ENCODE measurements at places on chromosomes 2 and 18.

GRCh38 chr2:223062396-223062795 is 10.4 kb downstream of the KCNE4 start:
- peak; percentile 59 for DNase-seq

DNA sequence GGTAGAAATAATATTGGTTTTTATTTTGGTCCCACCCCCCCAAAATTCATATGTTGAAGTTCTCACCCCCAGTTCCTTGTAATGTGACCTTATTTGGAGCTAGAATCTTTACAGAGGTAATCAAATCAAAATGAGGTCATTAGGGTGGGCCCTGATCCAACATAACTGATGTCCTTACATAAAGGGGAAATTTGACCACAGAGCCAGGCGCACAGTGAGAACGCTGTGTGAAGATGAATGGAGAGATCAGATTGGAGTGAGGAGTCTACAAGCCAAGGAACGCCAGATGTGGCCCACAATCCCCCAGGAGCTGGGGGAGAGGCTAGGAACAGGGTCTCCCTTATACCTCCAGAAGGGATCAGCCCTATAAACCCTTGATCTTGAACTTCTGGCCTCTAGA is 31.6 kb upstream of the TRIB2 start:
- peak; percentile 76 for DNase-seq

DNA sequence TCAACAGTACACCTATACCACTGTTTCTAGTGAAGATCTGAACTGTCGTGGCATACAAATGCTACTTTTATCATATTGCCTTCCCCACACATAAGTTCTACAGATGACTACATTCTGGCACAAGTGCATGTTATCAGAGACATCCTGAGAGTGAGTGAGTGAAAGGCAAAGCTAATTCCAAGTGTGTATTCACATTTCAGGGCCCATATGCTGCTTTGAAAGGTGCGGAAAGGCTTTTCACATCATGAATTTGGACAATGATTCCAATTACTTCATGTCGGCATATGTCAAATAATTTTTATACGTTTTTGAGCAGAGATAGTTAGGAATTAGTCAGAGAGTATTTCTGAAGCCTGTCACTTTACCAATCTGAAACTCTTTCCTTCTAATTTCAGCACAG is 101.7 kb downstream of the GAREM1 start:
- DNase-seq, result no peak

DNA sequence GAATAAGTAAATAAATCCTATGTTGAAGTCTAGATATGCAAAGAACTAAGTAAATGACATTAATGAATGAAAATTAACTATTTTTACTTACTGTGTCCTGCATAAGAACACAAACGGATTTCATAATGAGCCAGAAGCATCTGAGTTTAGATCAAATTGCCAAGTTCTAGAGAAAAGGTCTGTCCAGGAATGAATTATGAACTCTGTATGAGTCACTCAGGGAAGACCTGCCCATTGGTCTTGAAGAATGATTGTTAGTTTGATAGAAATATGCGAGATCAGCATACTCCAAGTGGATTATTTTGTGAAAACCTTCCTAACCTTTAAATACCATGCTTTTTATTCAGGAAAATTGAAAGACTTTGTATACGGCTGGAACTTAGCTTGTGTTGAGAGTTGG is 189.5 kb downstream of the DOK6 start:
- peak; percentile 45 for DNase-seq

- DNase-seq, result peak; percentile 70
These were observed 3.4 kb downstream of the SDC1 start for GRCh38 chr2:20221555-20221973.

- no peak for DNase-seq
These were observed 35.4 kb downstream of the HJURP start for GRCh38 chr2:233818639-233819621.

DNA sequence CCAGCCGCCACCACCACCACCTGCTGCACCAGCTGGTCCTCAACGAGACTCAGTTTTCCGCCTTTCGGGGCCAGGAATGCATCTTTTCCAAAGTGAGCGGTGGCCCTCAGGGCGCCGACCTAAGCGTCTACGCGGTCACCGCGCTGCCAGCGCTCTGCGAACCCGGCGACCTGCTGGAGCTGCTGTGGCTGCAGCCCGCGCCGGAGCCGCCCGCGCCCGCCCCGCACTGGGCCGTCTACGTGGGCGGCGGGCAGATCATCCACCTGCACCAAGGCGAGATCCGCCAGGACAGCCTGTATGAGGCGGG is 1.6 kb downstream of the LRATD1 start:
- DNase-seq, result no peak

DNA sequence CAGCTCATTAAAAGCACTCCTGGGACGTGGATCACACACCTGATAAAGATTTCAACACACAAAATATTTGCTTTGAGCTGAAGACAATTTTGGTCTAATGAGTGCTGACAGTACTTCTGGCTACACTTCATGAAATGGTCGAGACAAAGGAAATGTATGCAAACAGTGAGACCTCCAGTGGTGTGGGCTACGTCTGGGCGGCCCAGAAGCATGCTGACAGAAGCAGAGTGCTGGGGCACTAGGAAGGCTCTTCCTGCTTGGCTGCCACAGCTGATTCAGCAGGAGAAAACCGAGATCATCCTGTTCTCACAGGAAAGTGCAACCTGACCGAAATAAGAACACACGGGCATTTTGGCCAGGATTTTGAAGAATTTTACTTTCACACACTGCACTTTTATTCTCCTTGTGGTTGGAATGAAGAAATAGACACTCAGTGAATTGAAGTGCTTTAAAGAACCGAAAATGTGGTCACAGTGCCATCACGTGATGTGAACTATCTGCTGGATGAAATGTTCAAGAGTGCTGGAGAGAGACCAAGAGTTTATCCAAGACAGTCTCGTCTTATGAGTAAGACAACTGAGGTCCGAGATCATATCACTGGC is 149.5 kb downstream of the CCBE1 start:
- peak; percentile 92 for DNase-seq

DNA sequence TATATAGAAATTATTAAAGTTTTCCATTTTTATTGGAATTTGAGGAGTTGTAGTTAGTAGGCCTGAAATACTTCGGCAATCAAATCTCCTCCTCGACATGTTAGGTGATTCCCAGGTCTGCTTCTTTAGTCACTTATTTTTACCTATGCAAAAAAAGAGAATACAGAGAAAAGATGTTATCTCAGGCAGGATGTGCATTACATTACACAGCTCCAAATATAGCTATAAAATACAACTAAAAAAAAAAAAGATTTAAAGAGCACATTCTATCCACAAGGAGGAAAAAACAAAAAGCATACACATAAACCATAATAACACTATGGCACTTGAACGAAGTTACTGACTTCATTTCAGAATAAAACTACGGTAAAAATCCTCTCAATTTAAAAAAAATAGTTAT is 8.1 kb downstream of the STK17B start:
- no peak for DNase-seq

DNA sequence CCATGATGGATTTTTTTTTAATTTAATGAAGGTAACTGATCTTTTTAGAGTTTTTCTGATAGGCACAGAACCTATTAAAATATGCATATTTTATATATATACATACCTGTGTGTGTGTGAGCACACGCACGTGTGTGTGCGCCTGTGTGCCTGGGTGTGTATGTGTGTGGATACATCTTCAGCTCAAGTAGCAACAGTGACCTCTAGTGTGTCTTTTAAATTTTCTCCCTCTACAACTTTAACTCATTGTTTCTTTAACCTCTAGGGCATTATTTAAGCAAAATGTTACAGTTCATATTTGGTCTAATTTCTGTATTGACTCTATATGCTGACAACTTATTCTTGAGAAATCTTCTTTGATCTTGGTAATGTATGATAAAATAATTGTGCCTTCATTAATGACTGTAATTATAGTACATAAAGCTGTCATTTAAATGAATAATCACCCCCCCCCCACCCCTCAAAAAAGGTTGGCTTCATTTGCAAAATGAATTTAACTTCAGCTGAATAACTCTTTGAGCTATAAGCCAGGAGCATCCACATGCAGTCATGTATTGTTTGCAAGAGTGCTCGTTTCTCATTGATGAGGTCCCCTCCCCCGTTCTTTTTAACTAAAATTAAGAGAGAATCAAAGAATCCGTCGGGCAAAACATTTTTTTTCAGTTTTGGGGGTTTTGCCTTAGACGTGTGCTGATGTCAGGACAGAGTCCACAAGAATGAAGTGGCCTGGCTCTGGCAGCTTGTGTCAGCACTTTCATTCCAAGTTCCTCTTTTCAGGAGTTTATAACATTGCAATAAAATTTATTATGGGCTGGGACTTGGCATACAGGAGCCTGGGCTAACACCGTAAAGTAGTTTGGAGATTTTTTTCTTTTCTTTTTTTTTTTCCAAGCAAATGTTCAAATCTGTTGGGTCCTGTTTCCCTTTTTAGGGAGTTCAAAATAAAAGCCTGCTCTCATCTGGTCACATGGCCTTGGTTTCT is 80.0 kb downstream of the ETAA1 start:
- peak; percentile 41 for DNase-seq

- DNase-seq, result no peak
These were observed 27.4 kb downstream of the FABP1 start for GRCh38 chr2:88100489-88100858.

DNA sequence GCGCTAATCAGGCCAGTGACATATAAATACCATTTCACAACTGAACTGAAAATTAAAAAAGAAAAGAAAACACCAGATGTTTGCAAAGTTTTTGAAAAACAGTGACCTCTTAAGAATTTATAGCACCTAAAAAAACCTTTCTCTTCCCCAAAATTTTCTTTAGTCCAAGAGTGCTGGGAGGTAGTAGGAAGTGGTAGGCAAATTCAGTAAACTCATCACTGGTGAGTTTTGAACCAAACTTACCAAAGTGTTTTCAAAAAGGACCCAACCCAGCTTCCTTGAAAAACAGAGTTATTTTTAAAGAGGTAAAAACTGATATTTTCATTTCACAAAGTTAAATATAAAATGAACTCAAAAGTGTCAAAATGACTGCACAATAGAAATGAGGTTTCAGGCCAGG is 90.4 kb downstream of the TMEM247 start:
- DNase-seq, result no peak

- no peak for DNase-seq
These were observed 29.4 kb upstream of the ASNSD1 start for GRCh38 chr2:189631849-189632248.

DNA sequence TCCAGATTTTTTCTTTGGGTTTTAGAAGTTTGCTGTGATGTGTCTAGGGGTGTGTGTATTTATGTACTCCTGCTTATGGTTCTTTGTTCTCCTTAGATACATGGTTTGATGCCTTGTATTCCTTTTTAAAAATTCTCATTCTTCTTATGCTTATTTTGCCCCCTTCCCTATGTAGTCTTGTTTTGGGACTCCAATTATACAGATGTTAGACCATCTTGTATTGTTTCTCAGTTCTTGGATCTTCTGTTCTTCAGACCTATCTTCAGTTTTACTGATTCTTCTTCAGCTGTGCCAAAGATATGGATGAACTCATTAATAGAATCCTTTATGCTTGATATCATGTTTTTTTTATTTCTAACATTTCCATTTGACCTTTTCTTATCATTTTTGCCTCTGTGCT is 14.2 kb upstream of the MSL3B start:
- DNase-seq, result no peak

GRCh38 chr2:230408244-230408842 is 7.7 kb upstream of the SP100 start:
- peak; percentile 76 for DNase-seq

DNA sequence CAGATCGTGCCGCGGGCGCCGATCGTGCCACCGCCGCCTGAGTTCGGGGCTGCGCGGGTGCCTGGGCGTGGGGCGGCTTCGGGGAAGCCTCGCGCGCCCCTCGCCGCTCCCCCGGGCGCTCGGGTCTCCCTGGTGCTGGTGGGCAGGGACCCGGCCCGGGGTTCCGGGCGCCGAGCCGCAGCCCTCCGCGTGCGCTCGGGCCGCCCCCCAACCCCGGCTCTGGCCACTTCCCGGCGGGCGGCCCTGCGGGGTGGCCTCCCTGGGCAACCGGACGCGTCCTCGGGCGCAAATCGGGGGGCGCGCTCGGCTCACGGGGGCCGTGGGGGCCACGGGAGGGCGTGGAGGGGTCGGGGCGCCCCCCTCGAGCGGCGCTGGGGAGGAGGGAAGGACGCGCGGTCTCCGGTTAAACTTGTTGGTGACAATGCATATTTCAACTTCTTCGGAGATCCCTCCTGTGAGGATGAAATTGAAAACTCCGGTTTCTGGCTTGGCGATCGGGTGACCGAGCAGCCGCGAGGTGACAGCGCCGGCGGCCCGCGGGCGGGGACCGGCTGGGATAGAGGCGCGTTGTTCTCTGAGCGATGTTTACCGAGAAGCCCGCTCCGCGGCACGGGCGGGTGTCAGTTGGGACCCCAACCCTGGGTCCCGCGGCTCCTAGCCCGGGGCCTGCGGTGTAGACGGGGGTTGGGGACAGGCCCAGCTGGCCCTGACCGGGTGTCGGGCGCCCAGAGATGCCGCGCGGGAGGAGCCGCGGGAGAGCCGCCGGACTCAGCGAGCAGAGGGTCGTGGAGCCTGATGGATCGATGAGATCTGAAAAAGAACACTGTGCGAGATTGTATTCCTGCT is 676 bp downstream of the SH3BP4 start:
- DNase-seq, result no peak

DNA sequence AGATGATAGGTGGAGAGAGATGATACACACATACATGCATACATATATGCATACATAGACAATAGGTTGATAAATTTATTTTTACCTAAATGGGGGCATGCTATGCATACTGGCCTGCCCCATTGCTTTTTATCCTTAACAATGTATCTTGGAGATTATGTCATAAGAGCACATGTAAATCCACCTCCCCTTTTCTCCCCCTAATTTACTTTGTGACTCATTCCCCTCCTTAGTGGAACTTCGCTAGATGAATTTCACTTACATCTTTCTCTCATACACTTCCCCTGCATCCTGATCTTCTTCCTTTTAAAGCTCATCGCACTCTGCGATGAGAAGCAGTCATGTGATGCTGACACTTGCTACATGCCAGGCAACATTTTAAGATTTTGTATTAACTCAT is 223.6 kb downstream of the C1D start:
- peak; percentile 54 for DNase-seq

GRCh38 chr2:60628026-60628425 is 74.6 kb upstream of the BCL11A start:
- DNase-seq, result no peak

DNA sequence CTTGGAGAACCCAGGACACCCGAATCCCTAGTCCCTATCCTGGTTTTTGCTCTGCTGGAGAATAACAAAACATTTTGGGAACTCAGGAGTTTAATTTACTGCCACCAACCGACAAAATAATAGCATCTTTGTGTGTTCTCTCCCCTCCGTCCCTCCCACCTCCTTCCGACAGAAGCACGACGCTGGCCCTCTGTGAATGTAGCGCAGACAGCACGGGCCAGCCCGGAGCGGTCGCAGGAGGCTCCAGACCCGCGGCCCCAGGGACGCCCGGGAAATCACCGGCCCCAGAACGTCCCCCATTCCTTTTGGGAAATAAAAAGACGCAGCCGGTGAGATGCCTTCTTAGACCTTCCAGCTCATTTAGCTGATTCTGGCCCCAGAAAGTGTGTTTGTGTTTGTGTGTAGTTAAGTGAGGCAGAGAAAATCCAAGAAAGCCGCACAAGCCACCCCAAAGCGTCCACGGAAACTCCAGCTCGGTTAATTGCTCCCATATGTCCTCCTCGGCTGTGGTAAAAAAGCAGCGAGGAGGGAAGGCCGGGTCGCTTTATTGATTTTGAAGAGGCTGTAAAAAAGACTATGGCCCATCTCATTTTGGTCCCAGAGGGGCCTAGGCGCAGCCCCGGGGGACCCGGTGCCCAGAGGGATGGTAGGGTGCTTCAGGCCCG is 577 bp upstream of the TANC1 start:
- DNase-seq, result peak; percentile 62
